Activated T-helper 1 cell treated with anti-CD3 and anti-CD28 coated beads, Interleukin-12 subunit alpha, Interleukin-12 subunit beta, Interleukin-2, Interleukin-4 antibody, amounts not matched to agents 30 ng/mL and 10 ng/mL and 1 ng/mL, durations not matched to agents 14 hours and 24 hours and 36 hours (primary cell): ENCODE measurements at places on chromosomes 3 and 15. TPM values are rescaled to one million over a fixed set of nuclear protein-coding genes. Genes with fewer than 3 reads are reported as not detected.

IQCF5 gene
- not detected in 2 replicates for total RNA-seq

POC1A gene
- total RNA-seq, result 20.3 and 24.9 TPM in 2 replicates

MAPK6 gene
- total RNA-seq, result 57.3 and 57.9 TPM in 2 replicates

OCA2 gene
- total RNA-seq, result not detected in 2 replicates

SCN11A gene
- 0.05 TPM in 1 of 2 replicates, not detected in the other for total RNA-seq

CPNE9 gene
- 0.93 TPM in 1 of 2 replicates, not detected in the other for total RNA-seq

CYFIP1 gene
- total RNA-seq, result 50.7 and 57.5 TPM in 2 replicates

GPR149 gene
- not detected in 2 replicates for total RNA-seq
